ENCODE measurements at places on chromosomes 3 and 15.

DNA sequence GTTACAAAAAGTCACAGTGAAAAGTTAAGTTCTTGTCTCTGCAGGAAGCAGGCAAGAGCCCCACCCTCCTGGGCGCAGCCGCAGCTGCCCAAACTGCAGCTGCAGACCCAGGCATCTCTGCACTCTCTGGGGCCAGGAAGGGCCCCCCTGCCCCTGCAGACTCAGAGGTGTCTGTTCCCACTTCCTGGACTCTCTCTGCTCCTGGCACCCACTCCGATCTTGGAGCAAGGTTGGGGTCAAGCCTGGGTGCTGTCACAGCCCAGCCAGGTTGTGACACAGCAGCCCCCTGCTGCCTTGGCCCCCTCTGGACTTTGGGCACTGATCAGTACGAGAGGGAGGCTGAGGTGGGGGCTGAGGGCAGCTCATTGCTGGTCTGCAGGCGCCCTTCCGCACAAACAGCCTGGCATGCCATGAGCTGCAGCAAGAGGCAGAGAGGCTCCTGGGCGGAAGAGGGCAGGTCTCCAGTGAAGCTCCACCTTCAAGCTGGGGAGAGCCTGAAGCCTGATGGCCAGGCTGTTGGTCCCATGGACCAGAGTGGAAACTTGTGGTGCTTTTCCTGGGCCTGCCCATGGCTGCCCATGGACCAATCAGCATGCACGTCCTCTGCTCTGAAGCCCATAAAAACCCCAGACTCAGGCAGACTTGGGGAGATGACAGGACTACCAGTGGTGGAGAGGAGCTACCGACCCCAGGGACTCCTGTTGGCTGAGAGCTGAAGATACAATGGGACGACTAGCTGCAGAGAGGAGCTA is 42.9 kb upstream of the LRRFIP2 start:
- no peak for DNase-seq

DNA sequence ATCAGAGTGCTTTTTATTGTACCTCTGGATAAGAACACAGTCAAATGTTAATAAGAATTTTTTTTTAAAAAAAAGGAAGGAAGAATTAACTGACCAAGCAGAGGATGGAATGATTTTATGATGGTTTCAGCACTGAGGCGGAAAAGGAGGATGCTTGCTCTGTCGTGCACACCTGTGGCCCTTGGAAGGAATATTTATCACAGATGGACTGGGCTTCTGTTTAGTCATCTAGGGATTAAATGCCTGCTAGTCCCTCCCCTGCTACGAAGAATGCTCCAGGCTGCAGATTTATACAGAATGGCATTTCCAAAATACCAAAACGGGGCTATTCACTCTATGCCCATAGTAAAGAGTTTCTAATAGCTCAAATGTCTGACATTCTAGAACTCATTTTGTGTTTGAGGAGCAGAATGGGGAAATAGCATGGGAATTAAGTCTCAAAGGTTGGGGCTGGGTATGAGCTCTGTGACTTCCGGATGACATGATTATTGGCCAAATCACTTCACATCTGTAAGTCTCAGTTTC is 92.8 kb upstream of the BCL6 start:
- no peak for DNase-seq

- DNase-seq: no peak
Measured at GRCh38 chr3:39453134-39453533, 14.3 kb upstream of the MOBP start.

DNA sequence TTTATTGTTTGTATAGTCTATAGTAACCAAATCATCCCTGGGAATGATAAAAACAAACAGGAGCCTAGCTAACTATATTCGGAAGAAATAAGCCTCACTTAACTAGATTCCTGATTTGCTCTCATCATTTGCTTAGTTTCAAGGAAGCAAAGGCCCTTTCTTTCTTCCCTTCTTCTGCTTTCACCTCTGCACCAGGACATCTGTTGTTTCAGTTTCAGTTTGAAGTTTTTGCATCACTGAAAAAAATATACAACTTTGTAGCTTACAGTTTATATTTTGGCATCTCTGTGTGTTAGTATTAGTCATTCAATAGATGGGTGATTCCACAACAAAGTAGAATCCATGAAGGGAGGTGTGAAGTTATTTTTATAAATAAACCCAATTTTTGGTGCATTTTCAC is 113.6 kb upstream of the SNTN start:
- no peak for DNase-seq

DNA sequence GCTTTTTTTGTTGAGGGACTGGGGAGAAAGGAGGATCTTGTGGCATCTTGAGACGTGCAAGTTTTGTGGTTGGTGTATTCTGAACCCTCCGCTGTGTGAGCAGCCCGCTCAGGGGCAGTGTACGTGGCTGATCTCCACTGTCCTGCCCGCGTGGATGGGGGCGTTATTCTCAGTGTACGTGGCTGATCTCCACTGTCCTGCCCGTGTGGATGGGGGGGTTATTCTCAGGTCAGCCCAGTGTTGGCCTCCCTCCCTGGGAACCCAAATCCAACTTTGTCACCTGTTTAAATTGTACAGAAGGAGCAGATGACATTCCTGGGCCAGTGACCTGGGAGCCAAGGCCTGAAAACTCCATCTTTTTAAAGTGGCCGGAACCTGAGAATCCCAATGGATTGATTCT is 84.0 kb downstream of the PGPEP1L start:
- no peak for DNase-seq

DNA sequence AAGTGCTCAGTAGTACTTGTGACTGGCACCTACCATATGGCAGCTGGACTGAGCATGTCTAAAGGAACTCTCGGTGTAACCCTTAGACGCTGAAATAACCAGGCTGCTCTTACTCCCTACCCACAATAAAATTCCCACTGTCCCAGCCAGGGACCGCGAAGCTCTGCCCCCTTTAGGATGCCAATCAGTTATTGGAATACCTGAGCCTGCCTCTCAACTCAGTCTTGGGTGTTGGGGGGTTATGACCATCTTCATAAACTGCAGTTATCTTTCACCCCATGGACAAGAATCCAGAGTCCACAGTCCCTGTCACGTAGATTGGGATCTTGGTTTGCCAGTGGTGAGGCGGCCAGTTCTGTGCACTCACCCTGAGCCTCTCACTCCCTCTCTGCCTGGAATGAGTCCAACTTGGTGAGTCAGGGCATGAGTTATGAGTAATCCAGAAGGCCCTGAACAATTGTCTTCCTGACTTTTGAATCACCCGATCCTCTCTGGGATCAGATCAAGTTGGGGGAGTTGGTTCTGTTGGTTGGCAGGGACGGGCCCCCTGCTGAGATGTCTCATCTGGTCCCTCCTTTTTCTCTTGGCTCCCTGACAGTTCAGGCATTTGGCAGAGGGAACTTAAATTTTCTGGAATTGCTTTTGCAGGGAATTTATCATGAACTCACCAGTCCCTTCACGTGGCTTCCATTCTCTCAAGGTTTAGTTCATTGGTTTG is 120.1 kb upstream of the UBE2E1 start:
- peak; percentile 99 for DNase-seq

Measured in foreskin fibroblast (primary cell).